ENCODE measurements at places on chromosomes 6 and 20.

DNA sequence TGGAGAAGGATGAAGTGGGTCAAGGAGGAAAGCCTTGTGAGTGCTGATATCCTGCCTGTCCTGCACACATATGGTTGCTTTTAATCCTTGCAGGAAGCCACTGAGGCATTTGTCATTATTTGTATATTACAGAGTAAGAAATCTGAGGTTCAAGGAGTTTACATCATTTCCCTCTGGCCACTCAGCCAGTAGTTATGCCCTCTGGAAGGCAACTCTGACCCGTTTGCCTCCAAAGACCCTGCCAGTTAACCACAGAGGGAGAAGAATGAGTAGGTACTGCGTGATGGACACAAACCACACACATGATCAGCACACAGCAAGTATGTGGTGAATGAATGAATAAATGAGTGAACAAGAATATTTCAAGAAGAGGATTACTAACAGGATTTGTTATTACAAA is 7.9 kb upstream of the FAM210B start:
- DNase-seq, result no peak

GRCh38 chr6:129429956-129430355 is 280.0 kb downstream of the ARHGAP18 start:
- DNase-seq, result no peak

DNA sequence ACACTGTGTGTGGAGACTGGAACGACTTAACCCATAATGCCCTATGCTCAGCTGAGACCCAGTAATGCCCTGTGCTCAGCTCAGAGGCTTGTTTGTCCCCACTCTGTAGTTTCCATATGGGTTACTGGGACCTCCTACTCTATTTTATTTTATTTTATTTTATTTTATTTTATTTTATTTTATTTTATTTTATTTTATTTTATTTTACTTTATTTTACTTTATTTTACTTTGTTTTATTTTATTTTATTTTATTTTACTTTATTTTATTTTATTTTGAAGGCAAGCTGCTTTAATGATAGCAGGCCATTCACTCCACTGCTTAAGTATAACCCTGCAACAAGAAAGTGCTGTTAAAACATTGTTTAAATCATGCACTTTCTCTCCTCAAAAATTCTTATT is 603.4 kb upstream of the JAG1 start:
- no peak for DNase-seq

- no peak for DNase-seq
These were observed 35.2 kb downstream of the DOK5 start for GRCh38 chr20:54510541-54511129.

GRCh38 chr6:116327803-116328527 is 42.8 kb upstream of the DSE start:
- DNase-seq, result no peak

GRCh38 chr6:39072830-39073229 is 24.2 kb downstream of the GLP1R start:
- DNase-seq, result no peak

GRCh38 chr6:147911686-147912085 is 403.2 kb downstream of the SAMD5 start:
- DNase-seq, result no peak

DNA sequence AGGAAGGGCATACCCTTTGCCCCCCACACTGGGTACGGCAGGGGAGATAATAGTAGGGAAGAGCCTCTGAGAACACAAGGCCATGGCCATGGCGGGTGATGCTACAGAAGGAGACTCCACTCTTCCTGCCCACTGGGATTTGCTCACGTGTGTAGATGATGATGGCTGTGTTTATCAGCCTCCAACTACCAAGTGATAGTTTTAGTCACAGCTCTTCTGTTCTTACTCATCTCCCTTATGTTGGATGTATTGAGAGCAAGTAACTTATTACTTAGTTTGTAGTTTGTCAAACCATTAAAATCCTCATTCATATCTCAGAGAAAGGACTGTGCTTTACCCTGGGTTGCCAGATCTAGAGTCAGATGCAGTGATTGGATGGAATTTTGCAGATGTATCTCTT is 66.0 kb downstream of the CDH26 start:
- DNase-seq, result no peak

DNA sequence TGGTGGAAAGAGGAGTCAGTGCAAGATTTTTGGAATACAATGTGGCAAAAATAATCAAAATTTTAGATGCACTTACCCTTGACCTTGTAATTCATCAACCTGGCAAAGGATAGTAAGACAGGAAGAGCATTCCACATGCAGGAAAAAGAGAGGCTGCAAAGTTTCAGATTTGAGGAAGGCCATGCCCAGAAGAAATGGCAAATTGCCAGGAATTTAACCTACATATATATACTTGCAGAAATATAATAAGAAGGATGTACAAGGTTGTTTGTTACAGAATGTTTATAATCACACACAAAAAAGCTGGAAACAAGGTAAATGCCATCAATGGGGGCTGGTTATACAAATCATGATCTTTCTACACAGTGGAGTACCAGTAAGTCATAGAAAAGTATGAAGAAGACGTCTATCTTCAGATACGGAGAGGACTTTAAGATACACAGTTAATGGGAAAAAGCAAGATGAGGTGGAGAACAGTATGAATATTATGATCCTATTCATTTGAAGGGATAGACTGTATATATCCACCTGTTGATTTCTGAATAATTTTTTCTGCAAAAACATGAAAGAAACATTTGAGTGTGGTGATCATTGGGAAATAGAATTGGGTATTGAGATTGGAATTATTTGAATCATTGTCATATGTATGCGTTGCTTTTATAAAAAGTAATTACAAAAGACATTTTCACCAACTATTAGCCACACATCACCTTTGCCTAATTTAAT is 253.8 kb downstream of the TBC1D7 start:
- DNase-seq, result no peak

GRCh38 chr6:119158057-119158848 is 79.8 kb upstream of the FAM184A start:
- no peak for DNase-seq

GRCh38 chr6:156350337-156350736 is 426.8 kb upstream of the ARID1B start:
- no peak for DNase-seq
